Small intestine (tissue), 16 donors: ENCODE measurements at places on chromosomes 5 and 9. TPM values are rescaled to one million over a fixed set of nuclear protein-coding genes. Genes with fewer than 3 reads are reported as not detected.

- no peak for DNase-seq
These were observed 3.3 kb downstream of the LARP1 start for GRCh38 chr5:154758493-154758892.

The SH2D3C gene
- polyA plus RNA-seq: 0.67 TPM

The ANKDD1B gene
- 1.4 TPM for polyA plus RNA-seq

The PLCXD3 gene
- 0.27 TPM for polyA plus RNA-seq

DNA sequence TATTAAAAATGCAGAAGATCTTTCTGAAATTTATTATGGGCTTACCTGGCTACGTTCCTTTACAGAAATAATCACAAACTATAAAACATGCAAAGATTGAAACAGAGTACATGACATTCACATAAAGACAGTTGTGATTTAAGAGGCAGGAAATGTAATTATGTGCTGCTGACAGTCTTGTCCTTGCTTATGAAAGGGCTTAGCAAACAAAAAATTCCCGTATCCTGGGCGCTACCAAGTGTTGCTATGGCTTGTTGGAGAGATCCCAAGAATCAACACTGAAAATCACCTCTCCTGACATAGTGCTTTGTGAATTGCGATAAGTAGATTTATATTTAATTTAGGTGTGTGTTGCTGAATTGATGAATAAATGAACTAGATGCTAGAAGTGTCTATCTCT, 352.5 kb upstream of the C9orf72 start:
- no peak for DNase-seq

The FOXD4L6 gene
- polyA plus RNA-seq: 0.01 TPM

DNA sequence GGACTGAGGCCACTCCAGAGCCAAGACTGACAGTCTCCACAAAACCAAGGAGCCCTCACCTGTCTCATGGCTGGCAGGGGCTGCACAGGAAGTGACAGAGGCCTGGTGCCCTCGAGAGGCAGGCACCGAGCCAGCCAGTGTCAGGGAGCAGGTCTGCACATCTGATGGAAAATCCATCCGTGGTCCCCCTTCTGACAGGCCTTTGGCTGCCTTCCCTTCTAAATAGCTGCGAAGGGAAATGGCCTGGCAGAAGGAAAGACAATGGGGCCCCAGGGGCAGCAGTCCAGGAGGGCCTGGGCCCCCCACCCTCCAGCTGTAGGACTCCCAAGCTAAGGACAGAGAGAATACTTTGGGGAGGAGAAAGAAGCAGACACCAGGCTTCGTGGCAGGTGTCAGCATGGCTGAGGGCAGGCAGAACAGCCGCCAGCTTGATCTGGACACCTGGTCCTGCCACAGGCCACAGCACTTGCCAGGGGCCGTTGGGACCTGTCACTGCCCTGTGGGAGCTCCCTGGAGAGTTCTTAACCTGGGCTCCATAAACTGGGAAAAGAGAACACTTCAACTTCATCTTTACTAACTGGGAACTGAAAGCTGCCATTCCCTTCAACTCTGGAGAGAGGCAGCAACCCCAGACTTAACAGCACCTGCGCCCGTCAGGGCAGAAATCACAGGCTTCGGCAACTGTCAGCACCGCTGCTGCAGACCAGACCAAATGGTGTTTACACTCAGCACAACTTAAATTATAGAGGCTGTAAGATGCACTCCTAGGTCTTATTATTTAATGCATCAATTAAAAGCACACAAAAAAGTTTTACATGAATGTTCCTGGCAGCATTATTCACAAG, 22.0 kb downstream of the ADAMTS2 start:
- DNase-seq: no peak

DNA sequence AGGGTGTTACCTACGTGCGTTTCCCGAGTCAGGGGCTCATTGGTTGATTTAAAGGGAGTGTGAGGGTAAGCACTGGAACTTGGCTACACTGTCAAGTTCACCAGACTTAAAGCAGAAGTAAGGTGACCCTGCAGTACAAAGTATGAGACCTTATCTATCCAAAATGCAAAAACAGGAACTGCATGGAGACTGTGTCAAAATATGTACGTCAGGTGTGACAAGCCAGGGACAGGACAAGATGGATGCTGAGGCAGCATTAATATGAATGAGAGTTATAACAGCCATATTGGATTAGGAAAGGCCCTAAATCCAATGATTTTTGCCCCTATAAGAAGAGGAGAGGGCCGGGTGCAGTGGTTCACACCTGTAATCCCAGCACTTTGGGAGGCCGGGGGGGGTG, 15.4 kb upstream of the SUSD3 start:
- no peak for DNase-seq

The GAPT gene
- 0.46 TPM for polyA plus RNA-seq

The CEL gene
- 3.2 TPM for polyA plus RNA-seq

- no peak for DNase-seq
These were observed 809.0 kb downstream of the KCTD16 start for GRCh38 chr5:144979516-144980264.

The RANBP3L gene
- 0.31 TPM for polyA plus RNA-seq

DNA sequence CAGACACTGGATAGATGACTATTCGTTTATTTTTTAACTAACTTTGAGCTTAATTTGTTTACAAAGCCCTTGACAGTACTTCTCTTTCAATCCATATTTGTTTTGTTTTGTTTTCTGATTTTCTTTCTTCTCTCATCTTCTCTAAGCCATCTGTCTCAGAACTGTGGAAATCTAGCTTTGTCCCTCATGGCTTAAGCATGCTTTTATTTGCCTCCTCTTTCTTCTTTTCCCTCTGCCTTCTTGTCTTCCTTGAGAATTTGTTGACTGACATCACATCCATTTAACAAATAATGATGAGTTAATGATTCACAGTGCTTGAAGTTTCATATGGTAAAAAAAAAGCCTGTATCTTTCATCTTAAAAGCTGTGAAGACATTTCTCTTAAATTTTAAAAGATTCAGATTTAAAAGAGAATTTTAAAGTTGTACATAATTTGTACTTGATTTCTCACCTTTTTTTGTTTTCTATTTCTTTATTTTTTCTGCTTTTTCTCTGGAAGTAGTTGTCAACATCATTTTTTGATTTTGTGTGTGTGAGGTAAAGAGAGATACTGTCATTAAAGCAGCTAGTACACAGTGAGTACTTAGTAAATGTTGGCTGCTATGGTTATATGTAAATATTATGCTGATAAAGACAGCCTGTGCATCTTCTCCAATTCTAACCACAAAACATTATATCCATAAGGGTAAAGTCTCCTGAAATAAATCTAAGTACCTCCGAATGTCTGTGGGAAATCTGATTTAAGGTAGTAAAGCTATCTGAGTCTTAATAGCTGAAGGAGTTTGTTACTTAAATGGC, 13.9 kb upstream of the SGCD start:
- no peak for DNase-seq

DNA sequence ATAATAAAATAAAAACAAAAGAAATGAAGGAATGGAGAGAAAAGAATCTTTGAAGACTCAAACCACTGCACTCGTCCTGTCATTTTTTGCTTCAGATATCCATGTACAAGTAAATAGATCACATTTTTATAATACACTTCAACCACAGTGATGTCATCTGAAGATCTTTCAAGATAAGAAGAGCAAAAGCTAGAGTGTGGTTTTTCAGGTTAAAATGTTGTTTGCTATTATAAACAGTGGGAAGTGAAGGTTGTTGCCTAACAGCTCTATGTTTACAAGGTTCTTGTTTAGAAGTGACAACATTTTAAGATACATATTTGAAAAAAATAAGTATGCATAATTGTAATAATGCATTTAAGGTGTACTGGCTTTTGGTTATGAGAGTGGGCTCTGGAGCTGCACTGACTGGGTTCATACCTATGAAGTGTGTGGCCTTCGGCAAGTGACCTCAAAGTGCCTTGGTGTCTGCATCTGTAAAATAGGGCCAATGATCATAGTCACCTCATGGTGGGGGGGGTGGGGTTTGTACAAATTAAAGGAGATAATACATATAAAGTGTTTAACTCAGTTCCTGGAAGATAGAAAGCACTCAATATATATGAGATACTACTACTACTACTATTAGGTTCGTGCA, 45.5 kb upstream of the IL7R start:
- peak; percentile 65 for DNase-seq

The F12 gene
- polyA plus RNA-seq: 22.4 TPM

DNA sequence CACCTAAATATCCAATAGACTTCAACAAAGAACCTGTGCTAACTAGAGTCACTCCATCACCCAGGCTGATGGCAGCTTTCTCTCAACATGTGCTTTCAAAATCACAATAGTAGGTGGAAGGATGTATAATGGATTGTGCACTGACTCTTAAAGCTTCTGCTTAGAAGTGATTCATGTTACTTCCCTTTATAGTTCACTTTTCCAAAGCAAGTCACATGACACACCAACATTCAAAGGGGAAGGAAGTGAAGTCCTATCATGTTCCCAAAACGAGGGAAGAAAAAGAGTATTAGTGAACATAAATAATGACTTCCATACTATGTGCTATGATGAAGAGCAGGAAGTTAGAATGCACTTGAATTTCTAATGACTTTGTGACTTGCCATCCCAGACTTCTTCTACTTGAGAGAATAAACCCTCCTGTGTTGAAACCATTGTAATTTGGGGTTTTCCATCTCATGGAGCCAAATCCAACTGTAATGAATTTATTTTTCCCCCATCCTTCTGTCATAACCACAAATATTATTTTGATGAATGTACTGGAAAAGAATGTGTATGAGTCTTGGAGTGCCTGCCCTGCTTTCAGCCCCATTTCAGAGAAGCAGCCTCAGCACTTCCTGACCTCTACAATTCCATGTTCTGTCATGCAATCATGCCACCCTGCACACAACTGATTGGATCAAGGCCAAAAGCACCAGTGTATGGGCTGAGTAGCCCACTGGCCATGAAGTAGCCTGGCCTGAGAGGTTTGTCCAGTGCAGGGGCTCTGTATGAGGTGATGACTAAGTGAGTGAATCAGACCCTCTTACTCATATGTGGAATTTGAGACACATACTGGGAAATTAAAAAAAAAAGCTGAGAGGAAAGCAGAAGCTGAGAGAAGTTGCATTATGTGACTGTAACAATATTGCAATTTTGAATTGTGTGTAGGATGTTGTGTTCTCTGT, 525.9 kb upstream of the CLINT1 start:
- DNase-seq: no peak

The MARCHF11 gene
- polyA plus RNA-seq: 0.13 TPM

DNA sequence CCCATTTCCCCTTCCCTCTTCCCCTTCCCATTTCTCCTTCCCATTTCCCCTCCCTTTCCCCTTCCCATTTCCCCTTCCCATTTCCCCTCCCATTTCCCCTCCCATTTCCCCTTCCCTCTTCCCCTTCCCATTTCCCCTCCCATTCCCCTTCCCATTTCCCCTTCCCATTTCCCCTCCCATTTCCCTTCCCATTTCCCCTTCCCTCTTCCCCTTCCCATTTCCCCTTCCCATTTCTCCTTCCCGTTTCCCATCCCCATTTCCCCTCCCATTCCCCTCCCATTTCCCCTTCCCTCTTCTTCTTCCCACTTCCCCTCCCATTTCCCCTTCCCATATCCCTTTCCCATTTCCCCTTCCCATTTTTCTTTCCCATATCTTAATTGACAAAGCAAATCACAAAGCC, 109.0 kb downstream of the OLFM1 start:
- no peak for DNase-seq

DNA sequence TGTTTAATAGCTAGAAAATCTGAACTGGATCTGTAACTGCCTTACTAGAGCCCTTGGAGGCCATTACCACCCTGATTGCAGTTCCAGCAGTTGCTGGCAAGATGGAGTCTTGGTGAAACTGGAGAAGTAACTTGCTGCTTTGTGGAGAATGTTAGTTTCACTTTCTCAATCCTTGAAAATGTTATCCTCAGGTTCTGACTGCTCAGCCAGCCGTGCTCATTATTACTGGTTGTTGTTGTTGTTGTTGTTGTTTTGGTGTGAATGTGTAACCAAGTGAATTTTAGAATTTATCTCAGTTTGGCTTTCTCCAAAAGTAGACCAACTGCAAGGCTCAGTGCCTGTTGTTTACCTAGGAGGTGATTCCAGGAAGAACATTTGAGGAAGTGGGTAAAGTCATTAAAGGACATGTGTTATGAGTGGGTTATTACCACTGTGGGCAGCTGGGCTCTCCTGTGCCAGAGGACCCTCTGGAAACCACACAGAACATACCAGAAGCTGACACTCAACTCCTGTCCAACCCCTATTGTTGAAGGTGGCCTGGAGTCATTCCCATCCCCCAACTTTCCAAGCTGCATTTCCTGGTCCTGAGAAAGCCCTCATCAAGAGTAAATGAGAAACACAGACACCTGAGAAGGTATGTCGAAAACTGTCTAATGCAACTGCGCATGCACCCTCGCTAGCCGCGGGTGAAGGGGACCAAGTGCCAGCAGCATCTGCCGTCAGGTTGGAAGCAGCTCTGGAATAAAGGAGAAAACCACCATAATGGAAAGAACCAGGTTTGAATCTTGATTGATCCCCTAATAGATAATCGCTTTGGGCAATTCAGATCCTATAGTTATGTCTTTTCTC, 111.6 kb downstream of the CMYA5 start:
- peak; percentile 20 for DNase-seq

DNA sequence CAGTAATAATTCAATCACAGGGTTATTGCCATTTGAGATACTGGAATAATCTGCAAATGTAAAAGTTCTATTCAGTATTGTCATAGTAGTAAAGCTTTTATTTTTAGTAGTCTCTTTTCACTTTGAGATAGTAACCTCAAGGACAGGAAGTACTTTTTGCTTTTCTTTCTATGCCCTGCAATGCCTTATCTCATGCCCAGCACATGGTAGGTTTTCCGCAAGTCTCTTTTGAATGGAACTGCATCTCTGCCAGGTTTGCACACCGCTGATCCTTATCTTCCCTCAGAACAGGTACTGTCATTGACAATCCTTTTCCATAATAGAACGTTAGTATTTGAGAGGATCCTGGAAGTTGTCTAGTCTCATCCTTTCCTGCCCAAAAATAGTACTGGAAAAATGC, 91.8 kb upstream of the IFNK start:
- DNase-seq: no peak

The PCDHGB2 gene
- 0.37 TPM for polyA plus RNA-seq

DNA sequence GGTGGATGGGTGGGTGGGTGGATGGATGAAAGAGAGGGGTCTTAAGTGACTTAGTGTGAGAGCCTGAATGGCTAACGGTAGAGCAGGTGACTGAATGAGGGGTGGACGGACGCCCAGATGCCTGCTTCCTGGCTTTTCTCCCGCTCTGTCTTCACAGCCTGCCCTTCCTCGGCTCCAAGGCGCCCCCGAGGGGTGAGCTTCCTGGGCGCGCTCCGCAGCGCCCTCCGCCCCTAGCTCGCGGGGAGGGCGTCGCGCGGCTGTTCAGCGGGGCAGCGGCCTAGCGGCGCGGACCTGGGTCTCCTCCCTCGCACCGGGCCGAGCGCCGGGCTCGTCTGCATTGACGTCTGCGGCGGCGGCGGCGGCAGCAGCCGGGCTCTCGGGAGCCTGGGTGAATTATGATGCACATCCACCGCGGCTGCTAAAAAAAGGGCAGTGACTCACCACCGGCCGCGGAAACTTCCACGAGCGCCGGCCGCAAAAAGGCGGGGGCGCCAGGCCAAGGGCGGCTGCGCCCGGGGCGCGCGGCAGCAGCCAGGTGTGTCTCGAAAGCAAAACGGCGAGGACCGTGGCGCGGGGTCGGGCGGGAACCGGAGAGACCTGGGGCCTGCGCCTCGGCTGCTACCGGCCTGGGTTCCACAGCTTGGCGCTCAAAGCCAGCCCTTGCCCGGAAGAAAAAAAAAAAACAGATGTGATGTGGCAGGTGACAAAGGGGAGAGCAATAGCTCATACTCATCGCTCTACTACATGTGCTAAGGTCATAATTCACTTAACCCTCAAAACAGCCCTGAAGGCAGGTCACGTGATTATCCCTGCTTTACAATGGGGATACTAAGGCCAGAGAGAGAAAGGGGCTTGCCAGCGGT, 143.0 kb upstream of the ADRA1B start:
- DNase-seq: peak; percentile 56
